Neural crest cell (in vitro differentiated cells): ENCODE measurements at places on chromosomes 3 and 15. TPM values are rescaled to one million over a fixed set of nuclear protein-coding genes. Genes with fewer than 3 reads are reported as not detected.

- no peak for DNase-seq
Observed at GRCh38 chr15:39774688-39775267, 7.9 kb downstream of the FSIP1 start.

DNA sequence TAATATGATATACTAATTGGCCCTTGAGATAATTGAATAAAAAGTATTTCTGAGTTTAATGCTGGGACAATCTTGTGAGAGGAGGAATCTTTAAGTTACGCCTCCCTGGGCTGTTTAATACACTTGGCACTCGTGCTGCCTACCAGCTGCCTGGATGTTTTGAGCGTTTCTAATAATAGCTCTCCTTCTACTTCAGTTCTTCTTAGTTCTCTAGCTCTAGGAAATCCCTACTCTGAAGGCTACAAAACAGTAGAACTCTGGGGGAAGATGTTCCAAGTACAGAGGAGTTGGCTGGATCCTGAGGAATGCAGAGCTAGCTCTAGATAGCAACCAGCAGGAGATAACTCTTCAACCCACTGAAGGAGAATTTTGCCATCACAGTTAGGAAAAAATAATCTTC lies 3.5 kb downstream of the NAALADL2 start:
- no peak for DNase-seq

- no peak for DNase-seq
Observed at GRCh38 chr3:4704552-4704951, 211.4 kb downstream of the ITPR1 start.

DNA sequence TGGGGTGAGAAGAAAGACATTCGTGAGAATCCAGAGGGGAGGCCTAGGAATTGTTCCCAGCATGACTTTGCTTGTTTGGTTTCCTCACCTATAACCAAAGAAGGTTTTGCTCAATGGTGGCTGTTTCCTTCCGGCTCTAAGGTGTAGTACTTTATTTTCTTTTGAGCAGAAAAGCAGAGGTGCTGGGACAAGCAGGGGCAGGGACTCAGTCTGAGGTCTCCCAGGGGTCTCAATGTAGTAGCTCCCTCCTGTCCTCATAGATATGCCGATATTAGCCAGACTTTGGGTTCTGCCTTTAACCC lies 41.6 kb downstream of the ZBTB38 start:
- DNase-seq: no peak

GRCh38 chr15:62809115-62809967 lies 233.2 kb upstream of the TPM1 start:
- no peak for DNase-seq

GRCh38 chr15:95957861-95958260 lies 372.6 kb upstream of the NR2F2 start:
- DNase-seq: no peak

DNA sequence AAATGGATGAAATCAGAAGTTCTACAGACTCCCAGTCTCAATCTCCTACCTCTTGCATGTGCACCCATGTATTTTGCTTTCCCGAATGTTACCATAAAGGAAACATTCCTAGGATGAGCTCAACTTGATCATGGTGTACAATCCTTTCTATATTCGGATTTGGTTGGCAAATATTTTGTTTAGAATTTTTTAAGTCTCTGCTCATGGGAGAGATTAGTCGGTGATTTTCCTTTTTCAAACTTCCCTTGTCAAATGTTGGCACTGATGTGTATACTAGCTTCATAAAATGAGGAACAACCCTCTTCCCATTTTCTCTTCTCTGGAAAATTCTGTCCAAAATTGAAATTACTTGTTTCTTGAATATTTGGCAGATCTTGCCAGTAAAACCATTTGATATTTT lies 317.6 kb upstream of the RASGRP1 start:
- no peak for DNase-seq

The AAGAB gene
- 54.9 and 56.2 TPM in 2 replicates for total RNA-seq

DNA sequence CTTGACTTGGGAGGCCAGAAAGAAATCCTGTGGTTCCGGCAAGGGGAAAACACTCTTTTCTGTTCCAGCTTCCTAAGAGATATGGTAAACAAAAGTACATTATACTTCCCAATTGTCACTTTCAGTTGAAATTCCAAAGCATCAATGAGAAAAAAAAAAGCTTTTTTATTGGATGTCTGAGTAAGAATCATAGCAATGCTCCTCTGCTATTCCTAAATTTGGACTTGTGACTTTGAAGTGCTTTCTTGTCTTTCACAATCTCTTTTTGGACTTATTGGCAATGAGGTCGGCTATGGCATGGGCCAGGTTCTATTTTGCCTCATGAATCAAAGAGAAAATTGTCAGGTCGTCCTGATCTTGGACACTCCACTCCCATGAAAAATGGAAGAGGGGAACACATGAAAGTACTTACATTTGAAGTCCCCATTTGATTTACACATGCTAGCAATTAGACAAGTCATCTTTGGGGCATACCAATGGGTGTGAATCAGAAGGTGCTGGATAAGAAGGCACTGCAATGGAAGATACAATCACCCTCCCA lies 170.5 kb downstream of the GREM1 start:
- no peak for DNase-seq

The SPSB4 gene
- total RNA-seq: 33.2 and 35.1 TPM in 2 replicates

DNA sequence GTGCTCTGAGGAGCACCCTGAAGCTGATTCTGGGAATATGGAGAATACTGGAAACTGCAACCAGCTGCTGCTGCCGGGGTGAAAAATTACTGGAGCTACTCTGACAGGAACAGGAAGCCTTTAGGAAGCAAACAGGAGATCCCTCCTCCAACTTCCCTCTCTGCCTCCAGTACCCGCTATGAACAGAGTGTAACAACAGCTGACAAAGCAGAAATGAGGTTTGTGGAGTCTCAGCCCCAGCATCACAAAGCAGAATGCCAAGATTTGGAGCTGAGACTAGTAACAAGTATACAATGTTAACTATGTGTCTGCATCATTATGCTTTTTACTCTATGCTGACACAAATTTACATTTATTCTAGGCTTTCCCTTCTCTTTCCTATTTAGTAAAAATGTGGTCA lies 22.7 kb upstream of the PIAS1 start:
- DNase-seq: no peak

The TMC3 gene
- not detected in 2 replicates for total RNA-seq

DNA sequence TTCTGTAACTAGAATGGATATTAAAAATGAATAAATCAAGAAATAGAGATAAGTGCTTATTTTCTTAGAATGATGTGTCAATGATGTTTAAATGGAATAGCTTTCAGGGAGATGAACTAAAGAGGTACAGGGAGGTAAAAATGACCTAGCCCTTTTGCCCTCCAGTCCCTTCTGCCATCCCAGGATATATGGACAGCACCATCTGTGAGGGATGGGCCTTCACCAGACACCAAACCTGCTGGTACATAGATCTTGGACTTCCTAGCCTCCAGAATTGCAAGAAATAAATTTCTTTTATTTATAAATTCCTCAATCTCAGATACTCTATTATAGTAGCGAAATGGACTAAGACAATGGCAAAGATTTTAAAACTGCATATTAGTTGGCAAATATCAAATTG lies 352.0 kb upstream of the THBS1 start:
- no peak for DNase-seq

GRCh38 chr15:75673426-75674235 lies 25.9 kb downstream of the SNX33 start:
- no peak for DNase-seq

DNA sequence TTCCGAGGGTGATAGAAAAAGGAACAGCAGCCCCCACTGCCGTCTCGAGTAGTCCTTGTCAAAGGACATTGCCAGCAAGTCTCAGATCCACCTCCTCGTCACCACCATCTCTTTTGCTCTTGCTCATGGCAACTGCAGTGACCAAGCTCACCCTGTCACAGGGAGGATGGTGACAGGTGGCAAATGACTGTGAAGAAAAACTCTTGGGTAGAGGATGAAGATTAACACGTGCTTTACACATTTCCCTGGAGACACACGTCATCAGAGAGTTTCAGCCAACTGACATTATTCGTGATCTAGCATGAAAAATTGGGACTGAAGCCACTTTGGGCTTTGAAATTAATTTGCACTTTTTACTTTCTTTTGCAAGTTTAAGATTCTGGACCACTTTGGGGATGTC lies 174.3 kb downstream of the EBLN2 start:
- no peak for DNase-seq

DNA sequence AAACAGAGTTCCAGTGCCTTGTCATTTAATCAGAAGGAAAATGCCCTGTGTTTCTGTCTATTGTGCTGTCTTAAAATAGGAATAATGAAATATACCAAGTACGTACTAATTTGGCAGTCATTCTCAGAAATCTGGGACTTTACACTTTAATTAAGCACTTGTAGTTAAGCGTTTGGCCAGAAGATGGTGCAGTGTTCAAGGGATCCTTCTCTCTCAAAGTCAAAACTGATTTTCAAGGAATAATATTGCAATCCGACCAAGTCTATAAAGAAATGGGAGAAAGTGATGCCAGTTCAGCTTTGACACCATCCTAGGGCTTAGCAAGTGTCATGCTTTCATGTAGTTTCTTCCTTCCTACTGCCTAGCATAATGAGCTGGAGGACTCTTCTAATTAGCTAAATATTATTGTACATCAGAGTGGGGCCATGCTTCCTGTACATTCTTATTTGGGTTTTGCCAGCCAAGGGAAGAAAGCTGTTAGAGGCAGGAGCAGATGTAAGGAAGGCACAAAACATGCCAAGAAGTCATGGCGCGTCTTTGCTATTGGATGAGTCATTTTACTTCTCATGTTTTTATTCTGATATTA lies 64.8 kb downstream of the SAMMSON start:
- peak; percentile 54 for DNase-seq

The GABRB3 gene
- 19.8 and 23.7 TPM in 2 replicates for total RNA-seq

The FBXL22 gene
- total RNA-seq: 0.93 and 1.0 TPM in 2 replicates

DNA sequence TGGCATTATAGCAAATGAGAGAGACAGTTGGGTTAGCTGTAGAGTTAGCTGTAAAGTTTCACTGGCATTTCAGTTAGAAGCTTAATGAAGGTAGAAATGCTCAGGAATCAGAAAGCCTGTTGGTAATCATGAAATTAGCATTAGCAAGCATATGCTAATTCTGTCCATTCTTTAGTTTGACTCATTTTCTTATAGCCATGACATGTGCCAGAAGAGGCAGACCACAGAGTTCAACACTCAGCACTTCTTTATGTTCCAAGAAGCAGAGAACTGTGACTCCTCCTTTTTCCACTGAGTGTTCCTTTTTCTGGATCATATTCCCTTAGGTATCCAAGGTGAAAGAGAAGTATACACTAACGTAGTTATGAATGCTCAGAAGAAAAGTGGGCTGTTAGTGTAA lies 276.2 kb upstream of the SGO1 start:
- DNase-seq: no peak

GRCh38 chr3:192731233-192731632 lies 3.9 kb upstream of the FGF12 start:
- no peak for DNase-seq

The PLOD2 gene
- total RNA-seq: 12.7 and 13.0 TPM in 2 replicates

- DNase-seq: no peak
Observed at GRCh38 chr3:189664311-189664710, 33.1 kb downstream of the TP63 start.

The COX17 gene
- 27.5 and 27.7 TPM in 2 replicates for total RNA-seq

GRCh38 chr3:115448851-115449250 lies 174.5 kb upstream of the GAP43 start:
- no peak for DNase-seq

DNA sequence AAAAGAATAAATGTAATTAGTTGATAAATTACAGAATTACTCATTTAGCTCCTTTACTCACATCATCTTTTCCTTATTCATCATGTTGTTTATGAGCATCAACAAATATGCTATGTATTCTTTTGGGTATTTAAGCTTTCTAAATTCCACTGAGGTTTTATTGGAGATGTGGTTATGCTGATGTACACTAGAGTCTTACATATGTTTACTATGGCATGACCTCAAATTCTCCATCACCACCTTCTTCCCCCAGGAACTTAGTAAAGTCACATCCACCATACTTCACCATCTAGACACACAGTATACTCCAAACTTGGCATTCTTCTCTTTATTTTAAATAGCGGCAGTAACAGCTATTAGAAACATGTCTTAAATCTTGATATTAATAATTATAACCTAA lies 74.1 kb upstream of the MELTF start:
- DNase-seq: no peak

GRCh38 chr3:127488740-127489139 lies 101.8 kb downstream of the TPRA1 start:
- no peak for DNase-seq

DNA sequence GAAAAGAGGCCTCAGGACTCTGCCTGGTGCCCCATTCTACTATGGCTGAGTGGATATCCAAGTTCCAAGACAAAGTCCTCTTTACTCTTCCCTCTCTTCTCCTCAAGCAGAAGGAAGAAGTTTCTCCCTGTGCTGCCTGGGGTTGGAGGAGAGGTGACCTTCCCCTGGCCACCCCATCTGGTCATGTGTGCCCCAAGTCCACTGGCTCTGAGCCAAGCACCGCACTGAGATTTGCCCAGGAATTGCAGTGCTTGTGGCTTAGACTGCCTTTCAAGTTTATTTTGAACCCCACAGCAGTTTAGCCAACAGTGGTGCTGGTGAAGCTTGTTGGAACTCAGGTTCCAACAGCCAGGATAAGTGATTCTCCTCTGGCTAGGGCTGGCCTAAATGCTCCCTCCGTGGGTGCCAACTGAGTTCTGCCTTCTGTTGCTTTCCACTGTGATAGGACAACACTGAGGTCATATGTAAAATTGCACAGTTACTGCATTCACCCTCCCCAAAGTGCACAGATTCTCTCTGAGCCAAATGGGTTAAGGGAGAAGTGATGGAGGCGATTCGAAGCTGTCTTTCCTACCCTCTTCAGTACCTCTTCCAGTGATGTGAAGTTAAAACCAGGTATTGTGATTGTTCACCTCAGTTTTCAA lies 69.9 kb downstream of the TMCO5A start:
- no peak for DNase-seq

DNA sequence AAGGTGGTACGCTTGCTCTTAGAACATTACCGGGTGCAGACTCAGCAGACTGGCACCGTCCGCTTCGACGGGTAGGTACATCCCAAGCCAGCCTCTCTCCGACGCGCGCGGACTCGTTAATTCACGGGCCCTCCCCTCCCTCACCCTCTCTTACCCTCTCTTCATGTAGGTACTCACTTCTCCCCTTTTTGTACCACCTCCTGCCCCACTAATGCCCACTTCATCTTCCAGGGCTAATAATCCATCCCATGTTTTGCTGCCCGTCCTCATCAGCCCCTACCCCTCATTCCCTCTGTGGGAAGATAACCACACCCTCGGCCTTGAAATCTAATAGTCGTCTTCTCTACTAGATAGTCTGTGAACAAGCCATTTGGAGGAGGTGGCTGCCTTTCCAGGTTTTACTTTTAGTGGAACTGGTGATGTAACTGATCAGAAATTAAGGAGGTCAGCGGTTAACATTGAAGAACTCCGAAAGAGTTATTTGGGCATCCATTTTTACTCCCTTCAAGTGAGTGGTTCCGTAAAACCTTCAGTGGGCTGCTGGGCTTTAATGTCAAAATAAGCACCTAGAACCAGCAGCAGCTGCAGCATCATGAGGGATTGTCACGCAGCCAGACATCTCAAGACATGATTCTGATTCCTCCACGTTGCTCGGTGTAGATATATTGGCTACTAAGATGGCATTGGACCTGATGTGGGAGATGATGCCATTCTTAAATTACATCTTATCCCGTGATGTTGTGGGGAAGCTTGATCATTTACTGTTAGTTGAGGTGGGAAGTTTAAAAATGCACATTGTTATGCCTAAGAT lies 1.3 kb downstream of the FEM1B start:
- DNase-seq: no peak
